ENCODE measurements at places on chromosomes 11 and 22.

- no peak for DNase-seq
These were observed 1.6 kb upstream of the FBXO3 start for GRCh38 chr11:33775832-33776470.

DNA sequence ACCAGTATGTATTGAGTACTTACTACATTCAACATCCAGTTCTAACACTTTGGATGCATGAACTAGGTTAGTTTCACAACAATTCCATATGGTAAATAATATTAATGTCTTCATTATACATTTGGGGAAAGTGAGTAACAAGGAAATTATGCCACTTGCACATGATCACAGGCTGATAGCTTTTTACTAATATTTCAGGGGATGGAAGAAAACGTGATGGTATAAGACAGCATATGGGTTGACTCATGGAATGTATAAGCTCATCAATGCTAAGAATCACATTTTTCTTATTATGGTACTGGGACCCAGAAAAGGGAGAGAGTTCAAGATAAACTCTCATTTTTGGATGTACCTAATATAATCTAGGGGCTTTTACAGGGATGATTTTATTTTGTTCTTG, 188.7 kb downstream of the MIAT start:
- DNase-seq = no peak

- no peak for DNase-seq
These were observed 19.5 kb downstream of the CLTCL1 start for GRCh38 chr22:19271856-19272535.

- DNase-seq = no peak
These were observed 53.9 kb upstream of the ANO1 start for GRCh38 chr11:70024036-70024772.

DNA sequence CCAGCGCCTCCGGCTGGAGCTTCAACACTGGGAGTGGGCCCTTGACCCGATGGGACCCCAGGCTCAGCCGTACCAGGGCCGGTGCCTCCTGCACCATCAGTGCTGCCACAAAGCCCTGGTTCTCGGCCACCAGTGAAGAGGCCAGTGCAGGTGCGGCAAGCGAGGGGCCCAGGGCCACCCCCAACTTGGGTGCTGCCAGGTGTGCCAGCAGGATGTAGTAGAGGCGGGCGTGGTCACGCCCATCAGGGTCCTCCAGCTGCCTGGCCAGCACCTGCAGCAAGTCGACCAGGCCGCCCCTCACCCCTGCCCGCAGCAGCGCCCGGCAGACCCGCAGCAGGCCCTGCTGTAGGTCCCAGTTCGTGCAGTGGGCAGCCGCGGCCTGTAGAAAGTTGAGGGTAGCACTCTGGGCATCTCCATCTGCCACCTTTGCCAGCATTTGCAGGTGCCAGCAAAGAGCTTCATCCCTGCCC, 2.3 kb downstream of the AP5B1 start:
- DNase-seq = no peak

- no peak for DNase-seq
These were observed 11.4 kb downstream of the GLB1L3 start for GRCh38 chr11:134287561-134287960.

- DNase-seq = no peak
These were observed 5.1 kb upstream of the OSBPL5 start for GRCh38 chr11:3170044-3170755.

DNA sequence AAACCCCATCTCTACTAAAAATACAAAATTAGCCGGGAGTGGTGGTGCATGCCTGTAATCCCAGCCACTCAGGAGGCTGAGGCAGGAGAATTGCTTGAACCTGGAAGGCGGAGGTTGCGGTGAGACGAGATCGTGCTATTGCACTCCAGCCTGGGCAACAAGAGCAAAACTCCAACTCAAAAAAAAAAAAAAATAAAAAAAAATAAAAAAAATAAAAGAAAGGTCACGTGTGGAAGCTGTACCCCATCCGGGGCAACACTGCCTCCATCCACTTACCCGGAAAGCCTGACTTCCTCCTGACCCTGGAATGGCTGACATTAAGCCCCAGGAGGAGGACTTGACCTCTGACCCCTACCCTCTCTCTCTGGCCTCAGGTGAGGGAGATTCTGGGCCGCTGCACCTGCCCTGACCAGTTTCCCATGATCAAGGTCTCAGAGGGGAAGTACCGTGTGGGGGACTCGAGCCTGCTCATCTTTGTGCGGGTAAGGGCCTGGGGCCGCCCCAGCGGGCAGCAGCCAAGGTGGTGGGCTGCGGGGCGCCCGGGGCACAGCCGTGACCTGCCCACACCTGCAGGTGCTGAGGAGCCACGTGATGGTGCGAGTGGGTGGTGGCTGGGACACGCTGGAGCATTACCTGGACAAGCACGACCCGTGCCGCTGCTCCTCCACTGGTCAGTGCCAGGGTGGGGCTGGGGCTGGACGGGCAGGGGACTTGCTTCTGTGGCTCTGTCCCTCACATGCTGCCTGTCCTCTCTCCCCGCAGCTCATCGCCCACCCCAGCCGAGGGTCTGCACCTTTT, 3.8 kb downstream of the GAS2L1 start:
- DNase-seq = no peak

DNA sequence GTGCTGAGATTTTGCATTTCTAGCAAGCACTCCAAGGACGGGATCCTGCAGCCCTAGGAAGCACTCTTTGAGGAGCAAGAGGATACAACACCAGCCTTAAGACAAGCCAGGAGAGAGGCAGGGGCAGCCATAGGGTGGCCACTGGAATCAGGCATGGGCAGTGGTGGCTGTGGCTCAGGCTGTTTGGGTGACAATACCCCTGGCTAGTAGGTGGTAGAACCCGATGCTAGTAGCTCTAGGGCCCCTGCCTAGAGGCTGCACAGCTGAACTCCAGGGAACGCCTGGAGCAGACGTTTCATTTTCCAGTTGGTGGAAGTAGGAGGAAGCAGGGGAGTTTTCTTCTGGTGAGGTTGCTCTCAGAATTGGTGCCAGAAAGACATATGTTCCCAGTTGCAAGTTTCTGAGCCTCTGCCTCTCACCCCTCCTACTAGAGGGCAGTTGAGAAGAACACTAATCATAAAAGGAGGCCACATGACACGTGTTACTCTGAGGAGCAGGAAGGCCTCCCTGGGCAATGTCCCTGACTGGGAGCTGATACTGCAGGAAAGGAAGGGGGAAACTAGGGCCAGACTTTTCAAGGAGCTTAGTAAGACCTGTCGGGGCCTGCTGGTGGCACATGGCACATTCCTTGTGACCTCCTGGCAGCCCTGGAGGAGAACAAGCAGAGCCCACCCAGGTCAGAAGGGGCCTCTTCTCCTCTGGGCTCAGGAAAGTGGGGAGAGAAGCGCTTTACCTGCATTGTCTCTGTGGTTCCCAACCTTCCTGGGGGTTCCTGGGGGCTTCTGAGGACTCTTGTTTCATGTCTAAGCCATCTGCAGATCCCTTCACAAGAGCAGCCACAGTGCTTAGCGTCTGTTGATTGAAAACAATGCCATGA, 56.6 kb upstream of the DRD2 start:
- no peak for DNase-seq

GRCh38 chr22:28097627-28098026, 178.6 kb upstream of the PITPNB start:
- DNase-seq = no peak

GRCh38 chr11:78838417-78838816, 263.8 kb upstream of the NARS2 start:
- DNase-seq = no peak

DNA sequence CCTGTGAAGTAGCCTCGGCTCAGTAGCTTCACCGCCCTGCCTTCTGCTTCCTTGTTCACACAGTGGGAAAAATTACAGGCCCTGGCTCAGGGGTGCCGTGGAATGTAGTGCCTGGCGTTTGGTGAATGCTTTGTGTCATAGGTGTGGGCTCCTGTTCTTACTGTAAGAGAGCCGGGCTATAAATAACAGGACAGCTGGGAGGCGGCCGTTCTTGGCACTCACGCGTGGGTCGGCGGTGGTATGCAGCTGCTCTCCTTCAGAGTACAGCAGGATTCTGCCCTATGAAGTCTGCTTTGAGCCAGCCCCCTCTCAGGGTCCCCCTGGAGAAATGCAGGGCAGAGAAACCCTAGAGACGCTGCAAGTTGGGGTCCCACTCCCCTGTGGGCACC, 84.2 kb downstream of the CTTN start:
- no peak for DNase-seq

DNA sequence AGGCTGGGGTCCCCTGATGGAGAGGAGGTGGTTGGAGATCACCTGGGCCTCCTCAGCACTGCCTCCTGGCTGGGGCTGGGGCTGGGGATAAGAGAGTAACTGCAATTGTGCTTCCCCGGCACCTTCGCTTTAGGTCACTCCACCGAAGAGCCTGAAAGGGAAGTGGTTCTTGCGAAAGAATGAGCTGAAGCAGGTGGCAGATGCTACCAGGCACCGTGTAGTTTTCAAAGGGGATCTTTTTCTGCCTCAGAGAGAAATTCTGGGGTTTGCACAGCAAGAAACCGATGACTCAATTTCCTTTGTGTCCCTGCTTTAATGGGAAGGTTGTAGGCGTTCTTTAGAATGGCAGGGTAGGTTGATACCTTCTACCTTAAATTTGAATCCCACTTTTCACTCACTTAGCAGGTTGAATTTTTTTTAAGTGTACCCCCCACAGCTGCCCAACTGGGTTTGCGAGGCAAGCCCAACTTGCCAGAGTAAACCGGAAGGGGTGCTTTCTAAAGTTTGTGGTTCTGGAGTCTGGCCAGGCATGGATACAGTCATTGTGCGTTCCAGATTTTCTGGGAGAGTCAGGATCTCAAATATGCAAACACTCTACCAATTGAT, 5.3 kb downstream of the CD44 start:
- no peak for DNase-seq

GRCh38 chr11:10568486-10568941, at the start of gene LYVE1:
LYVE1 (minus strand) TSS chr11:10568665; CDS start chr11:10568532, 133 bp downstream.
- DNase-seq = no peak

- no peak for DNase-seq
These were observed 15.4 kb upstream of the DDX6 start for GRCh38 chr11:118806400-118806799.

DNA sequence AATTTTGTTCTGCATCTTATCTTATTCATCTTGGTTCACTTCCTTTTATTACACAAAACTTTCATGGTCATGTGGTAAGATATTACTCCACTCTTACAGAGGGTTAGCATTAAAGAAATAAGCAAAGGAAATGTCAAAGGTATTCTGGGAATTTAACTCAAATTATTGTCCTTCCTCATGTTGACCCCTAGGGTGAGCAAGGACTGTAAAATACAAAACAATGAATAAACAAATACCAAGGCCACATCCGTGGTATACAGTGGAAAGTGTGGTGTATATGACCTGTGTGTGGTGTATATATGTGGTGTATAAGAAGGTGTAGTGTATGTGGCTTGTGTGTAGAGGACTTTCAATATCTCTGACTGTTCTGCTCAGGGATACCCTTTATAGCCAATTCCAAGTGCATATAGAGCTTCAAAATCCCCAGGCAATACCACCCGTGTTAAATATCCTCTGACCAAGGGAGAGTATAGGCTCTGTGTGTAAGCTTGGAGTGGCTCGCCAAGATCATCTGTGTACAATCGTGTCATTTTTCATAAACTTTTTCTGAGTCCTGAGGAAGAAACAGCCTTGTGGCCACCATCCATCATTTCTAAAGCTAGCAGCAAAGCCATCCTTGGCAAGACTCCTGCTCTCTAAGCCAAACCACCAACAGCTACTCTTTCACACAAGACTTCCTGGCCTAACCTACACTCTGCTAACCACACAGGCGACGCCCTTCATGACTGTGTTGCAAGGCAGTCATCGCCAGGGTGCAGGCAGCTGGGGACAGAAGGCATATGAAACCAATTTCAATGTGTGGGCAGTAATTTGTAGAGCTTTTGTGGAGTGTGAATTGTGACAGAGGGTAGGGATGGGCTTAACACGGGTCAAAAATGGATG, 548.0 kb downstream of the ETS1 start:
- DNase-seq = no peak

DNA sequence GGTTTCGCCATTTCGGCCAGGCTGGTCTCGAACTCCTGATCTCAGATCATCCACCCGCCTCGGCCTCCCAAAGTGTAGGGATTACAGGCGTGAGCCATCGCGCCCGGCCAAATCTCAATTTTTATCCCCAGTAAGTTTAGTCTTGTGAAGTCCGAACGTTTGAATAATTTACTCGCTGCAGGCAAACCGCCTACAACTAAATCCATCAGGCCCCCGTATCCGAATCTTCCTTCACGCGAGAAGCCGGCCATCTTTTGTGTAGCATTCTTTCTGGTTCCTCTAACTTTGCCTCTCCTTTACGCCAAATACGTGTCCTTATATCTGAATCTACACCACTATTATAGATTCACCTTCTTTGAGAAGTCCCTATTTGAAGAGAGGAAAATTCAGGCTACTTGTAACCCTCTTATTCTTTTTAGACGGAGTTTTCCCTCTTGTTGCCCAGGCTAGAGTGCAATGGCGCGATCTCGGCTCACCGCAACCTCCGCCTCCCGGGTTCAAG, 581 bp upstream of the EIF3L start:
- no peak for DNase-seq

GRCh38 chr22:47039356-47039755, 276.9 kb downstream of the TBC1D22A start:
- DNase-seq = no peak

DNA sequence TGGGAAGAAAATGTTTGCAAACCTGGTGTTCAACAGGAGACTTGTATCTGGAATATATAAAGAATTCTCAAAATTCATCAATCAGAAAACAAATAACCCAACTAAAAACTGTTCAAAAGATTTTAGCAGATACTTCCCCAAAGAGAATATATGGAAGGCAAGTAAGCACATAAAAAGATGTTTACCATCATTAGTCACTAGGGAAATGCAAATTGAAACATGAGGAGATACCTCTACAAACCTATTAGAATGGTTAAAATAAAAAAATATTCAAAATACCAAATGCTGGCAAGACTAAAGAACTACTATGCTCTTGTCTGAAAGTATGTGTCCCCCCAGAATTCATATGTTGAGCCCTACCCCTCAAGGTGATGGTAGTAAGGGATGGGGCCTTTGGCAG, 8.6 kb downstream of the EXPH5 start:
- DNase-seq = no peak

- DNase-seq = no peak
These were observed 17.1 kb upstream of the APLP2 start for GRCh38 chr11:130052567-130052966.

DNA sequence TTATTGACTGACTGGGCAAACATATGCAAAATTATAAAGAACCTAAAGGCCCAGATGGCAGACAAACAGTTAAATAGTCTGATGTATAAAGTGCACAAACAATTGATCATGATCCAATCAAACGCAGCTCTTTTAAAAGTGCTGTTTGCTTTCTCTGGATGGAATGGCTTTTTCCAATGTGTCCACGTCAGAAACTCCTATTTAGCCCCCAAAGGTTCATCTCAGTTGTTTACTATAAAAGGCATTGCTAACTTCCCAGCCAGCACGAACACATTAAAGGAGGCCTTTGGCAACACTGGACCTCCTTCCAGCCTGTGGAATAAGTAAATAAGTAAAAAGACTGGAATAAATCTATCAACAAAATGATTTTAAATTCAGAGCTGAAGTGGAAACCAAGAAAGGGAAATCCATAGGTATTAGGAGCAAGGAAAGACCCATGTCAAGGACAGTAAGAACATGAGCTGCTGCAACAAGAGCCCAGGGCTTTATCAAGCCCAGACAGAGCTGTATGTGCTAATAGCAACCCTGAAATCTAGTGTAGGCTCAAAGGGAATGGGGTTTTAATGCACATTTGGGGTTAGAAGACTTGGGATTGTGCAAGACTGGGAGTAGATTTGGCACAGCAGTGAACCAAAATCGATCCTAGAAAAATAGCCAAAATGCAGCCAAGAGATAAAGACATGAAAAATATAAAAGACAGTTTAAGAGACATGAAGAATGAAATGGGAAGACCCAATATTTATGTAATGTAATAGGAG, 105.4 kb downstream of the EFCAB6 start:
- DNase-seq = no peak
